ENCODE measurements at places on chromosomes 11 and 22. TPM values are rescaled to one million over a fixed set of nuclear protein-coding genes. Genes with fewer than 3 reads are reported as not detected.
A peak's percentile ranks its signal among the peaks of the same experiment; 100 is the strongest.

DNA sequence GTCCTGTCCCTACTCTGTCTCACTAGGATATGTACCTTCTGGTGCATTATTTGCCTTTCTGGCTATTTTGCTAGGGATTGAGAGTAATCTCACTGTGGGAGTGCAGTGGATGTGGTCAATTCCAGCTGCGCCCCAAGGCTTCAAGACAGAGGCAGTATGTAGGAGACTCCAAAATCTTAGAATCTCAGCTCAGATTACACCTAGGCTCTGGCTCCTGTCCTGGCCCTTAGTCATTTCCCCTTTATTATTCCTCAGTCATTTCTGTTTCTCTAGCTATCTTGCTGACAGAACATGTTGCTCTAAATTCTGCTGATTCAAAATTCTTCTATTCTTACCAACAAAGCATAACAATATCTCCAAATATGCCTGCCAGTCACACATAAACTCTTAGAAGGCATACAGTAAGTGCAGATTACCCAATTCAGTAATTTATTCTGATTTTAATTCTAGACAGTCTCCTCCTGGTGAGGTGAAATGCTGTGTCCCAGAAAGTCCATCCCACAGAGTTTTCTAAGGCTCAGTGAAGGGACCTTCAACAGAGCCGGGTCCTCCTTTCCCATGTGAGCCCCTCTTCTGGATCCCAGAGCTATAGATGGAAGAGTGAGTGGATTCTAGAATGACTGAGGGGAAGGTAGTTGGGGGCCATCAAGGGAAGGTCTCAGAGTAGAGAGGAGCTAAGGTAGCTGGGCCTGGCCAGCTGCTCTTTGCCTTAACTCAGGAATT is 24.3 kb upstream of the GLYATL1 start:
- H3K4me1 ChIP-seq = no peaks in the 10 kb centered on the region
- no peaks in the 10 kb centered on the region for H3K36me3 ChIP-seq
- H3K4me3 ChIP-seq = no peak overlapping the region
- no peak overlapping the region for H3K27ac ChIP-seq

- H3K4me3 ChIP-seq = no peak overlapping the region
- peak; percentile 87 for DNase-seq
- H3K27ac ChIP-seq = peak overlapping the region; percentile 93
- H3K4me1 ChIP-seq = peaks cover 47% of the 10 kb centered on the region
- no peaks in the 10 kb centered on the region for H3K27me3 ChIP-seq
- H3K36me3 ChIP-seq = peaks cover 3% of the 10 kb centered on the region
Observed at GRCh38 chr11:62556108-62556874, 9.7 kb upstream of the AHNAK start.

DNA sequence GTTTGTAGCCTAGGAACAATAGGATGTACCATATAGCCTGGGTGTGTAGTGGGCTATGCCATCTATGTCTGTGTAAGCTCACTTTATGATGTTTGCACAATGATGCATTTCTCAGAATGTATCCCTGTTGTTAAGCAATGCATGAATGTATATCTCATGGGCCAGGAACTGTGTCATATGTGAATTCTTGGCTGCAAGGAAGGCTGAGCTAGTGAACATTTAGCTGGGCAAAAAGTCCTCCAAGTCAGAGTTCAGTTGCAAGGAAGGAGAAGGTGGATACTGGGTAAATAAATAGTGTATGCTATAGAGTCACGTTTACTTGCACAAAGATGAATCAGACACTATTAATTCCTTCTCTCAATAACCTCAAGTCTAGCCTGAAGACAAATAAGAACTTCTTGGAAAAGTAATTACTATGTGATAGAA is 136.1 kb downstream of the EHF start:
- DNase-seq = no peak
- no peaks in the 10 kb centered on the region for H3K4me1 ChIP-seq
- H3K36me3 ChIP-seq = no peaks in the 10 kb centered on the region
- H3K27me3 ChIP-seq = no peaks in the 10 kb centered on the region
- no peak overlapping the region for H3K4me3 ChIP-seq

DNA sequence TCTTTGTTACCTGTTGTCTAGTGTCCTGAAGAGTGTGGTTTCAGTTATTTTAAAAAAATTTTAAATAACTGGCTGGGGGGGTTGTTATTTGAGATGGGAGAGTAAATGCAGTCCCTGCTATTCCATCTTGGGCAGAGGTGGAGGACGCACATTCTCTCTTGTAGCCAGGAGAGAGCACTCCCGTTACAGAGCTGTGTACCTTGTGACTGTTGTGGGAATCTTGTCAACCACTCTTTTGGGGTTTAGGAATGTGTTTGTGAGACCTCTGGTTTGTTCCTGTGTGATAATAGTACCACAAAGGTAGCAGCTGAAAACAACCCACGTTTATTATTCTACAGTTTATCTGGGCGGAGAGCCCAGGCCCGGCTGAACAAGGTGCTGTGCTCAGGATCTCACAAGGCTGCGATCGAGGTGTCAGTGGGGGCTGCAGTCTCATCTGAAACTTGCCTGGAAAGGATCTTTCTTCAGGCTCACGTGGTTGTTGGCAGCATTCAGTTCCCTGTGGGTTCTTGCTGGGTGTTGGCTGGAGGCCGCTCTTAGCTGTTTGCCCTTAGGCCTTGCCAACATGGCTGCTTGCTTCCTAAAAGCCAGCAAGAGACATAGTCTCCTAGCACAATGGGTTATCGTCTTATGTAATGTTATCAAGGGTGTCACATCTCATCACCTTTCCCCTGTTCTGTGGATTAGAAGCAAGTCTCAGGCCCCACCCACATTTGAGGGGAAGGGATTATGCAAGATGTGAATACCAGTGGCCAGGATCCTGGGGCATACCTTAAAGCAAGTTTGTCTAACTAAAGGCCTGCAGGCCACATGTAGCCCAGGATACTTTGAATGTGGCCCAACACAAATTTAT is 20.6 kb downstream of the IGHMBP2 start:
- no peak overlapping the region for H3K4me3 ChIP-seq
- H3K27me3 ChIP-seq = no peaks in the 10 kb centered on the region
- peak overlapping the region; percentile 52 for H3K27ac ChIP-seq
- peaks cover 7% of the 10 kb centered on the region for H3K4me1 ChIP-seq

DNA sequence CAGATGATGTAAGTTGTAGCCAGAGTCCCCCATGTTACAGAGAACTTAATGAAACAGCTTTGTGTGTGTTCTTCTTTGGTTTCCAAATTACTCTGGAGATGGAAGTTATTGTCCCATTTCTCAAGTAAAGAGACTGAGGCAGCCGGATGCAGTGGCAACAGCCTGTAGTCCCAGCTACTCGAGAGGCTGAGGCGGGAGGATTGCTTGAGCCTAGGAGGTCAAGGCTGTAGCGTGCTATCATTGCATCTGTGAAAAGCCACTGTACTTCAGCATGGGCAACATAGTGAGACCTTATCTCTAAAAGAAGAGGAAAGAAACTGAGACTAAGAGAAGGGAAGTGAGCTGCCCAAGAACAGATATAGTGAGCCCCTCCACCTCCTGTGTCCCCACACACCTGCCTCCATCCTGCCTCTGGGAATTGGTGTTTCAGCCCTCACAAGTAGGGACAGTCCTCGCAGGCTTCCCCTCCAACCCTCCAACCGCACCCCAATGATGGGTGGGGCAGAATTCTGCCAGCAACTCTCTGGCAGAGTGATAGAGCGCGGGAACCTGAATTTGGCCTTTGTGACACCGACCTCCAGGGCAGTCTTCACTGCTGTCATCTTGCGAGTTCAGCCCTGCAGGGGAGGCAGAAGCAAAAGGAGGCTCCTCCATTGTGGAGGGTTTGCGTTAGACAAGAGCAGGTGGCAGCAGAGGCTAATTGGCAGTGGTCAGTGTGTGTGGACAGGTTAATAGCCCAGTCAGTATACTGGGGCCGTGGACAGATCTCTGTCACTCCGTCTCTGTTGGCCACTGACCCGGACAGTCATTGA is 1.6 kb downstream of the PDXP start:
- H3K4me3 ChIP-seq = no peak overlapping the region
- H3K4me1 ChIP-seq = peaks cover 3% of the 10 kb centered on the region
- H3K27me3 ChIP-seq = no peaks in the 10 kb centered on the region
- no peak overlapping the region for H3K27ac ChIP-seq
- H3K36me3 ChIP-seq = no peaks in the 10 kb centered on the region

Gene POTEH
- 28.3 TPM for total RNA-seq
